ENCODE measurements at places on chromosomes 1 and 21. TPM values are rescaled to one million over a fixed set of nuclear protein-coding genes. Genes with fewer than 3 reads are reported as not detected.

Gene CELSR2
- total RNA-seq, result 2.2 TPM

Gene NTNG1
- total RNA-seq, result not detected

GRCh38 chr1:221708076-221708571, 33.8 kb downstream of the DUSP10 start:
- DNase-seq, result no peak

DNA sequence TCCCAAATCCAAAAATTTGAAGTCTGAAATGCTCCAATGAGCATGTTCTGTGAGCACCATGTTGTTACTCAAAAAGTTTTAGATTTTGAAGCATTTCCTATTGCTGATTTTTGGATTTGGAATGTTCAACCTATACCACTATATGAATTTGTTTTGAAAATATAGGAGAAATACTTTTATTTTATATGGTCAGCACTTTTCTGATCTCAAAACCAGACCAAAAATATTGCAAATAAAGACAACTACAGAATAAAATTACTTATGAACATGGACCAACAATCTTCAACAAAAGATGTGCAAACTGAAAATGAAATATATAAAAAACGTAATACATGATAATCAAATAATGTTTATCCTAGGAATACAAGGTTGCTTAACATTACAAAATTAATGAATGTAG, 73.7 kb upstream of the APOBEC4 start:
- no peak for DNase-seq
